ENCODE measurements at places on chromosomes 3 and 15.
A peak's percentile ranks its signal among the peaks of the same experiment; 100 is the strongest.

DNA sequence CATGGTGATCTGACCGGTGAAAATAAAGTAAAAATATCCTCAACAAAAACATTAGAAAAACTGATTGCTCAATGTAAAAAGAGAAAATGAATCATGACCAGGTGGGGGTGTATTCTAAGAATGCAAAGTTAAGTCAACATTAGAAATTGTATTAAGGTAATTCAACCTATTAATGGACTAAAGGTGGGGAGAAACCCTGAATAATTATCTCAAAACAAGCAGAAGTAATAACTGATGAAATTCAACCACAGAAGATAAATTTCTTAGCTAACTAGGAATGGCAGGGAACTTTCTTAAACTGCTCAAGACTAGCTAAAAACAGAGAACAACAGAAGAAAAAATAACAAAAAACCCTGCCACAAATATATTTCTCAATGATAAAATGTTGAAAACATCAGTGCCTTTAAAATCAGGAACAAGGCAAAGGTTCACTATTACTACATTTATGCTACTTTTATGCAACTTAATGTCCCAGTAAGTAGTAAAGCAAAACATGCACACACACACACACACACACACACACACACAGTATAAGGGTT is 204.4 kb upstream of the THBS1 start:
- no peak for DNase-seq

GRCh38 chr3:81503026-81503425 is 258.4 kb downstream of the GBE1 start:
- no peak for DNase-seq

GRCh38 chr3:43729707-43730414 is 39.1 kb downstream of the ABHD5 start:
- no peak for DNase-seq

DNA sequence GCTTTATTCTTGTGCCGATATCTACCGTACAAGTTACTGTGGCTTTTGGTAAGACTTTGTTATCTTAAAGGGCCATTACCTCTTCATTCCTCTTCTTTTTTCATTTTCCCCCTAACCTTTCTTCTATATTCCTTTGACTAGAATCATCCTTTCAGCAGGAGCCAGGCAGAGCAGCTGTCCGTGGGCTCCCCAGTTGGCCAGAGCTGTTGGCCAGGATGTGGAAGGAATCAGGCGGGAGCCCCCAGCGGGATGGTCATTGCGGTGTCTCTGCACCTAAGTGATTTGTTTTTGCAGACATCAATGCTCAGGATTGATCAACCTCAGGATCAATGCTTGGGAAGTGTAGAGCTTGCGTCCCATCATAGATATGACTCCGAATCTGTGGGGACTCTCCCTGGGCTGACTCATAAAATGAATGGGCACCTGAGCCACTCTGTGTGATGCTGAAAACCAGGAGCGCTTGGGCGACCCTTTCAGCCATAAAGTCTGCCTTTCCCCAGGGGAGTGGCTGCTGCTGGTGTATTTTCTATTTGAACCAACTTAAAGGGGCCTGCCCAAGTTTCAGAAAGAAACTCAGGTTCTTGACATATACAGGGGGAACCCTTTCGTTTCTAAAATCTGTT is 21.7 kb downstream of the APBA2 start:
- no peak for DNase-seq

- no peak for DNase-seq
Observed at GRCh38 chr3:172074032-172074431, 34.7 kb downstream of the FNDC3B start.

DNA sequence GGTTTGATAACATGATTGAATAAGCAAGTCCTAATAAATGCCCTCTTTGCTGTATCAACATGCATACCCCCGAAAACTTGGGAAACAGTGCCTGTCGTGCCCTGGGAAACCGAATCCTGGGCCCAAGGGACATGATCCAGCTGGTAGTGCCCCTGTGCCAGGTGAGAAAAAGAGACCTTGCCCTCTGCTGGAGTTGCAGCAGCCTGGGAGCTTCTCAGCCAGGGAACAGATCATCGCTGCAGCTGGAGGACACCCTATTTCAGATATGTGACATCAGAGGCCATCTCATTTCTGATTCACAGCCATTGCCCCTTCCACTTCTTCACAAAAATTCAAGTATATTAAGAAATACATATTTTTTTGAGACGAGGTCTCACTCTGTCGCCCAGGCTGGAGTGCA is 32.3 kb downstream of the STOML1 start:
- DNase-seq, result no peak

DNA sequence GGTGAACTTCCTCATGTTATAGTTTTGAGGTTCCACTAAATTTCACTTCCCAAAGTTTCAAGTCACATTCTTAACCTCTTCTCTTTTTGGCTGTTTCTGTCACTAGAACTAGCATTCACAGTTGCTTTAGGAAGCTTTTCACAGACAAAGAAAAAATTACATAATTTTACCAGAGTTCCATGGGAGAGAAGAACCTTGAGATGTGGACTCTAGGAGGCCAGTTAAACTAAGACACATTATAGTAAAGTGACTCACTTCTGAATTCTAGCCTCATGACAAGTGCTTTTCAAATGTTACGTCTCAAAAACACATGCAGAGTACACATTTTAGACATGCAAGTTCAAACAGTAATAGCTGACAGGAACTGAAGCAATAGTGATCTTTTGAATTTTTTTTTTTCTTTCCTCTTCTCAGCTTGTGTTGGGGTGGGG is 39.9 kb upstream of the LRTM1 start:
- DNase-seq, result no peak

DNA sequence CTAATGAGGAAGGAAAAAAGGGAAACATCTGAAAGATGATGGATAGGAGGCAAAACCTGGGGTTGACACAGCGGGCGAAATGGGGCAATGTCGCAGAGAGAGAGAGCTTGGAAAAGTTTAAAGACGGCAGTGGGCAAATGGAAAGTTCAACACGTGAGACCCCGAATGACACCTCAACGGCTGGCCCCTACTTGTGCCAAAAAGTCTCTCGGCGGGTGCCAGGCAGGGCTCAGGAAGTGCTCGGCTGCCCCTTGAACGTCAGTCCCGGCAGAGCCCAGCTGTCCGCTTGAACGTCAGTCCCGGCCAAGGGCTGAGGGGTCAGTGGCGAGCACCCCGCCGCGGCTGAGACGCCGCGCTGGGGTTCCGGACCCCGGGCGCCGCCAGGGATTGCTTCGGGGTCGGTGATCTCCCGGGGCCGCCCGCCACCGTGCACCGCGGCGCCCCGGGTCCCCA is 658 bp downstream of the EOGT start:
- DNase-seq, result peak; percentile 1

- DNase-seq, result peak; percentile 62
Observed at GRCh38 chr15:91855684-91856489, 2.4 kb downstream of the SLCO3A1 start.

GRCh38 chr15:100810831-100811230 is 68.8 kb upstream of the ALDH1A3 start:
- no peak for DNase-seq

DNA sequence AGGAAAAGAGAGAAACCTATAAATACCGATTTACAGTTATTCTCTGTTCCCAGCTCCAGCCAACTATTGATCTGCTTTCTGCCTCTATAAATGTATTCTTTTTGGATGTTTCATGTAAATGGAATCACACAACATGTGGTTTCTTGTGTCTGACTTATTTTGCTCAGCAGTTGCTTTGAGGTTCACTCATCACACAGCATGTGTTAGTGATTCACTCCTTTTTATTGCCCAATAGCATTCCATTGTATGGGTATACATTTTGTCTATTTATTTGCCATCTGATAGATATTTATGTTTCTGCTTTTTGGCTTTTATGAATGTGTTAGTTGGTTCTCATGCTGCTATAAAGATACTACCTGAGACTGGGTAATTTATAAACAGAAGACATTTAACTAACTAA is 23.6 kb downstream of the CCR1 start:
- DNase-seq, result no peak

- DNase-seq, result no peak
Observed at GRCh38 chr15:70248116-70249025, 150.7 kb upstream of the TLE3 start.

DNA sequence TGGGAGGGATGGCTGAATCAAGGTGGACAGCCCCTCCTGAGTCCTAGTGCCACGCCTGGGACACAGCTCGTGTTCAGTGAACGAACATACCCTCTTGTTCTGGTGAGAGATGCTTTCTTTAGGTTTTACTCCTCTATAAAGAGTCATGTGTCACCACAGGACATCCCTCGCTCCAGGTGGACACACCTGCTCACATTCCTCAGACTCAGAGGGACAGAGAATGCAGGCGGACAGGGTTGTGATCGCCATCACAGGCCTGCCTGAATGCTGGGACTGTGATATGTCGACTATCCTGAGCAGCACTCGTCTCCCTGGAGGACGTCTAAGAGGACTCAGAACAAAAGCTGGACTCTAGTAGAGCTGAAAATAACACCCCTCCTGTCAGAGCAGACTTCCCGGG is 96.4 kb upstream of the SNRPA1 start:
- DNase-seq, result no peak

- DNase-seq, result no peak
Observed at GRCh38 chr15:71242292-71242691, 127.0 kb downstream of the THSD4 start.

DNA sequence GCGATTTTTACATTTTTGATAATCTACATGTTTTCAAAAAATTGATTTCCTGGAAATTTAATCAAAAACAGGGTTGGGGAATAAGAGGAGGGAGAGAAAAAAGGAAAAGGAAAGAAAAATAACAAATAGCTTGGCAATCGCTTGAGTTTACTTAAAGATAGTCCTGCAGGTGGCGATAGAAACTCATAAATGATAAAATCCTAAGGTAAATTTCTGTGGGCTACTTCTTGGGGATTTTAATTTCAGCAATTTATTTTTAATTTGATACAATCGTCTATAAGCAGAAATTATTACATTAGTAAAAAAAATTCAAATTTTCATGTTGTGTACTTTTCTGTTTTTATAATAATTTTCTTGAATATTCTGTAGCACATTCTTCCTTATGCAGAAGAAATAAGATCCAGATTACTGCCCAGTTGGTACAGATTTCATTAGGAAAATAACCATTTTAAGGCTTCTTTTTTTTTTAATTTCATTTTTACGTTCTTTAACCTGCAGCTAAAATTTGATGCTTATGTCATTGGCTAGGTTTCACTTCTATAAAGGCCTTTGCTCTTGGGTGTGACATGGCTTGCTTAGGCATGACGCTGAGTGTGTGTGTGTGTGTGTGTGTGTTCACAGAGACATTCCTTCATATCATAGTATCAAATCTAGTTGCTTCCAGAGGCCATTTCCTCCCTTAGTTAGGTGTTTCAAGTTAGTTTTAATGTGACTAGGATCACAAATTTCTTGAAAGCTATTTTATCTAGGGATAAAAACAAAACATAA is 181.8 kb downstream of the MCTP2 start:
- peak; percentile 58 for DNase-seq

DNA sequence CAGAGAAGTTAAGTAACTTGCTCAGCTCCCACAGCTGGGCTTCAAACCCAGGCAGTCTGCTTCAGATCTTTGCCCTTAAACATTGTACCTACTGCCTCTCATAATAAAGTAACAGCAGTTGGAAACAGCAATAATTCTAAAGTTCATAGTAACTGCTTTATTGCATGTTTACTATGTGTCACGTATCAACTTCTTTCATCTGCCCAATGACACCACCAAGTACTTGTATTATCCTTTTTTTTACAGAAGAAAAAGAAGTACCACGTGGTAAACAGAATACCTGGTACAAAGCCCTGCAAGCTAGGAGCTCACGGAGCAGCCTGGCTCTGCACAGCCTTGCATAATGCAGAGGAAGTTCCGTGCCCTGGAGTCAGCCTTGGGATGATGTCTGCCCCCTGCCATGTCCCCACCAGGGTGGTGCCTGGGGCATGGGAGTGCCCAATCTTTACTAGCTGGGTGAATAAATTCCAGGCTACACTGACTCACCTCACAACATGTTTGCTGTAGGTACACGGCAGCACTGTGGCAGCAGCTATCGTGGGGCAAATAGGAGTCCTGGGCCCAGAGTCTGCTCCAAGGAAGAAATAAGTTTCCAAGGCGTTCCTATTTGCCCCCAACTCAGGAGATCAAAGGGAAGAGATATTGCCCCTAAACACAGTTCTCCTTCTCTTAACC is 77.2 kb downstream of the LDHAL6B start:
- no peak for DNase-seq

GRCh38 chr3:115828401-115828800 is 205.1 kb downstream of the GAP43 start:
- no peak for DNase-seq

GRCh38 chr3:60009931-60010478 is 960.2 kb upstream of the CFAP20DC start:
- no peak for DNase-seq

- DNase-seq, result no peak
Observed at GRCh38 chr3:21624524-21624923, 126.5 kb downstream of the ZNF385D start.

DNA sequence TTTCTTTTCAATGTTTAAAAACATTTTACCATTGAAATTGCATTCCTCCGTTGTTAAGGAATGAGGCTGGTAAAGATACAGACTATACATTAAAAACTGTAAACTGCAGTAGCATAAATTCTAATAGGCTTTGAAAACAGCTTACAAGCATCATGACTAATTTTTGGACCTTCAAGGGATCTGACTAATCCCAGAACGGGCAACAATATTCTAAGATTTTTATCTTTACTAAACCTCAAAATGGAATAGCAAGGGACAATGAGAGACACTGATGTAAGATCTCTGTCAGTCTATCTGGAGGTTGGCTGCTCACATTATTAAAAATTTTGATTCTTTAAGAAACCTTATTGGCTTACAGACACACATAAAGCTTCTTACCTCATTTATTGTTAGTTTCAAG is 74.7 kb downstream of the BTD start:
- DNase-seq, result no peak

DNA sequence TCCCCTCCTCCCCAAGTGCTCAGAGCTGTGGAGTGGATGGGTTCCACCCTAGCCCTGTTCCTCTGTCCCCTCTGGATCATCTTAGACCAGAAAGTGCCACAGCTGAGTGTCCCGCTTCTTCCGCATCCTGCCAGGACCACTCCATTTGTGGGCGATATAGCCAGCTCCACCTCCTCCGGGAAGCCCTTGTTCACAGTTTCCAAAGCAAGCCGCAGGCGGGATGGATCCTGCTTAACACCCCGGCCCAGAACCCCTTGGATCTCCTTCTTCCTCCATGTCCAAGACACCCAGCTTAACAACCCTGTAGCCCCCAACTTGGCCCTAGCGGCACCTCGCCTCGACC is 490 bp upstream of the ALAS1 start:
- no peak for DNase-seq

DNA sequence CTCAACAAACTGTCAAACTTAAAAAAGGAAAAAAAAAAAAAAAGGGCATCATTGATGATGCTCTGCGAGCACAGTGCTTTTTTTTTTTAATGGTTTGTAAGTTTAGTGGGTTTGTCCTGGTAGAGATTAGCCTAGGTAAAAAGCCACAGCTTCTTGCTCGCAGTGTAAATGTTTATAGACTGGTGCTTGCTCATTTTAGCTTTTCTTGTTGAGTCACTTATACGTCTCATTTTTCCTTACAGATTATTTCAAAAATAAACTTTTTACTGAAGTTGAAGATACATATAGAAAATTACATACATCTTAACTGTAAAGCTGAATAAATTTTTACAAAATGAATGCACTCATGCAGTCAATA is 16.5 kb upstream of the TRA2B start:
- DNase-seq, result no peak

- no peak for DNase-seq
Observed at GRCh38 chr3:15923640-15924405, 126.0 kb upstream of the ANKRD28 start.

- DNase-seq, result peak; percentile 37
Observed at GRCh38 chr3:71129611-71130431, 453.7 kb downstream of the FOXP1 start.

GRCh38 chr3:193819117-193820010 is 226.4 kb downstream of the OPA1 start:
- no peak for DNase-seq

Measured in NCI-H1092 treated with DMSO at 0.1 percent for 48 hours (cell line).